ENCODE measurements at places on chromosomes 2 and 18.

DNA sequence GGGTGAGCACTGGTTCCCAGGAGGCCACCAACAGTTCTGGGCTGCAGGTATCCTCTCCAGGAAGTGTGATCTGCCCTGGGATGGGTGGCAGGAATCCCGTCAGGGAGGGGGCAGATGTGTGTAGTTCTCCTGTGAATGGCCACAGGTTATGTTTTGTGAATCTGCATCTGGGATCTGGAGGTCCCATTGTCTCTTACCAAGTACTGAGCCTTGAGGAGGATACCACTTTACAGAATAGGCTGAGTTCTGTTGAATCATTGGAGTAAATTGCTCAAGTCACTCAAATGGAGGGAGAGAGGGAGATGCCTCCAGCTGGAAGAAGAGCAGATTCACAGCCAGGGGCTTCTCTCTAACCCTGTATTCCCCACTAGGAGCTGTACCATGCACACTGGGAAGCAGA is 168.2 kb downstream of the ANKRD30B start:
- DNase-seq: no peak
- H3K36me3 ChIP-seq: no peaks in the 10 kb centered on the region
- no peak overlapping the region for H3K4me3 ChIP-seq
- H3K4me1 ChIP-seq: peaks cover 14% of the 10 kb centered on the region
- no peaks in the 10 kb centered on the region for H3K27me3 ChIP-seq
- H3K27ac ChIP-seq: no peak overlapping the region

DNA sequence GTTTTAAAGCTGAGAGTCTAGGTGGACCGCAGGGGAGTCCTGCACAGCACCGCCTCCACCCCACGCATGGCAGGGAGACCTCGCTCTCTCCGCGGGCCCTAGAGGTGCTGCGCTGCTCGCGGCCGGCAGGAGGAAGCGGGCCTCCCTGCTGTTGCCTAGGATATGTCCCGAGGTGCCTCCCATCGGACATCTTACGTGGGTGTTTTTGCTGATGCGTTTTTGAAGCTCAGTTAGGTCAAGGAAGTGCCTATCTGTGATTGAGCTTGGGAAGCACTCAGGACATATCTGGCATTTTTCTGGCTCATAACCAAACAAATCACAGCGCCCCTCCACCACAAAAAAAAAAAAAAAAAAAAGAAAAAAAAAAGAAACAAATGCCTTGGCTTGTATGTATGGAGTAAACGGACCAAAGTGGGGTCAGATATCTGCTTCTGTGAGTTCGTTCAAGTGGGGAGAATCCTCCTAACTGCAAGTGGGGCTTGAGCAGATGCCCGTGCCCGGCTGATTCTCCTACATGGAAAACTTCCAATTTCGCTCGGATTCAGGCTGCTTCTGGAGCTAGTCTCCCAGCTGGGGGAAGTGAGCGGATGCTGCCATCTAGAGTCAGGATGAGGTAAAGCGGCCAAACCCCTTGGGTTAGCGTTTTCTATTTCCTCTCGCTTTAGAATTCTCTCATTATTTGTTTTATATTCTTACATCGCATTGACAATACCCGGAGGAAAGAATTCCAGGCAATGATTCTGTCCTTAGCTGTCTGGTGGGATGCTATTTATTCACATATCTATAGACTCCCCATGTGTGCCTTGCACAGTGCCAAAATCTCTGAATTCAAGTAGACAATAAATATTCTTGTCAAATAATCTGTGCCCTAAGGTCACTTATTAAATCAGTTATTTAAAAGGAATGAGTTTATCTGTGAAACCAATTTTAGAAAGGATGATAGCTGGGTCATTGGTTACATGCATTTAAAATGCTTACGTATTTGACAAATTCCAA is 95.3 kb downstream of the CD8B2 start:
- peak overlapping the region; percentile 35 for H3K4me3 ChIP-seq
- H3K27ac ChIP-seq: no peak overlapping the region
- H3K36me3 ChIP-seq: no peaks in the 10 kb centered on the region
- peak; percentile 84 for DNase-seq
- peaks cover 46% of the 10 kb centered on the region for H3K27me3 ChIP-seq
- H3K4me1 ChIP-seq: no peaks in the 10 kb centered on the region

DNA sequence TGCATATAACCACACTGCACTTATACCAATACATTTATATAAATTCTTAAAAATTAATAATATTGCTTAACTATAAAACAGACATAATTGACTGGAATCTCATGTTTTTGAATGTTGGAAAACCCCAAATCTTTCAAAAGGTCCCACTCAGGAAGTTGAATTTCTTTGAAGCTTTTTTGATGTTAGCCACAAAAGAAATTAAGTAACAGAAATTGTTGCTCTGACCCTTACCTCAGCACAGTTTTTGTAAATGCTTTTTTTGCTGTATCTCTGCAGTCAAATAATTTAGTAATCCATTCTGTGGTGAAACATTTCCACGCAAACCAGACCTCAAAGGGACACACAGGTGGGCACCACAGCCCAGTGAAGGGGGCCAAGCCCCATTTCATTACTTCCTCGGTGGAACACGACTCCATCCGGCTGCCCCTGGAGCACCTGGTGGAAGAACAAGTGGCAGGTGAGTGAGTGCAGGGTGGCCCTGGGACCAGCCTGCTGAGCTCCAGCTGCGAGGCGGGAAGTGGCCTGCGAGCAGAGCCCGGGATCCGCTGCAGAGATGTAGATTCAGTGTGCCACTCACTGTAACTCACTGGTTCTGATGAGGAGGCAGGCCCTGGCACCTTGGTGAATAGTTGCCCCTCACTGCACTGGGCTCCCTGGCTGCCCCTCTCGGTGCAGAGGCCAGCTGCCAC is 8.4 kb downstream of the SCLY start:
- no peak overlapping the region for H3K4me3 ChIP-seq
- H3K27ac ChIP-seq: no peak overlapping the region
- no peaks in the 10 kb centered on the region for H3K4me1 ChIP-seq
- DNase-seq: no peak
- no peaks in the 10 kb centered on the region for H3K27me3 ChIP-seq

DNA sequence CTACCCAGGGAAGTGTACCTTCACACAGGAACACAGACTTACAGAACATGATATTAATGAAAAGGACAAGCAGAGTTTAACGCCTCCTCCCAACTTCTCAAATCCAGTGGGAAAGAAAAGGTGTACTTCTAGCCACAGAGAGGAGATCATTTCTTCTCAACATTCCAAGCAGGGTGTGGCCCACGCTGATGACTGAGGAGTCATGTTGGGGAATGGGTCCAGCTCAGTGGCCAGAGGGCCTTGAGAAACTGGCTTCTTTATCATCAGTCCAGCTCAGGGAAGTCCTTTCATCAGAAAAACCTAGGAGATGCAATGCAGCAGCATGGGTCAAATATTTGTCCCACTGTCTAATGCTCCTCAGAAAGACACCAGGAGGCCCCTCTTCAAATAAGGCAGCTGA is 63.0 kb downstream of the RBM43 start:
- H3K27me3 ChIP-seq: no peaks in the 10 kb centered on the region
- 0 out of 2 replicates have a peak, but pooled peaks cover 5% of the 10 kb centered on the region for H3K4me1 ChIP-seq
- H3K27ac ChIP-seq: no peak overlapping the region
- no peaks in the 10 kb centered on the region for H3K36me3 ChIP-seq

DNA sequence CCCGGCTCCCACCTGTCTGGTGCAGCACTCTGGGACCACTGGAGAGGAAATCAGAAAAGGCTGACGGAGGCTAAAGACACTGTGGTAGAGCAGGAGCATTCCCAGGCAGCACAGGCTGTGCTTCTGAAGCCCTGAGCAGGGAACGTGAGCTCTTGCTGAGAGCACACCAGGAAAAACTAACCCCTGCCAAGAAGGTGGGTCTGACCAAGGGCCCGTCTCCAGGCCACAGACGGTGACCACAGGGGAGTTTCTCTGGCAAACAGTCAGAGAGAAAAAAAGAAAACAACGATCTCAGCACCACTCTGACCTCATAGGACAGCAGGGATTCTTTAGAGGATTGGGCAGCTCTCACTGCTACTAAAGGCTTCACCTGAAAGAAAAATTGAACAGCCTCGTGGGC is 201.4 kb downstream of the AFF3 start:
- no peaks in the 10 kb centered on the region for H3K4me1 ChIP-seq
- no peak overlapping the region for H3K4me3 ChIP-seq
- no peaks in the 10 kb centered on the region for H3K27me3 ChIP-seq
- no peak for DNase-seq

- no peak for DNase-seq
- H3K27me3 ChIP-seq: no peaks in the 10 kb centered on the region
- H3K36me3 ChIP-seq: no peaks in the 10 kb centered on the region
- H3K4me3 ChIP-seq: no peak overlapping the region
- H3K4me1 ChIP-seq: peaks cover 19% of the 10 kb centered on the region
Observed at GRCh38 chr2:102239344-102239743, 52.5 kb downstream of the IL1RL2 start.

DNA sequence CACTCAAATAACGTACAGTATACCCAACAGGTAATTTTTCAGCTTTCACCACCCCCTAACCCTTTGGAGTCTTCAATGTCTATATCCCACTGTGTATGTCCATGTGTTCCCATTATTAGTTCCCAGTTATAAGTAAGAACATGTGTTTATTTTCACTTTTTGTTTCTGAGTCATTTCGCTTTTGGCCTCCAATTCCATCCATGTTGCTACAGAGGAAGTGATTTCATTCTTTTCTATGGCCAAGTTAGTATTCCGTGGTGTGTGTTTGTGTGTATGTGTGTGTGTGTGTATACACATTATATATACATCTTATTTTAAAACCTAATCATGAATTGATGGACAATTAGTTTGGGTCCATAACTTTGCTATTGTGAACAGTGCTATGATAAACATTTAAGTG is 464.4 kb downstream of the CMPK2 start:
- H3K4me1 ChIP-seq: no peaks in the 10 kb centered on the region
- no peaks in the 10 kb centered on the region for H3K27me3 ChIP-seq
- H3K36me3 ChIP-seq: no peaks in the 10 kb centered on the region
- no peak overlapping the region for H3K4me3 ChIP-seq

GRCh38 chr2:200869014-200869413 is 4.6 kb upstream of the CLK1 start:
- no peaks in the 10 kb centered on the region for H3K27me3 ChIP-seq
- no peak overlapping the region for H3K27ac ChIP-seq
- peaks cover 11% of the 10 kb centered on the region for H3K36me3 ChIP-seq
- H3K4me3 ChIP-seq: no peak overlapping the region
- DNase-seq: no peak
- peaks cover 5% of the 10 kb centered on the region for H3K4me1 ChIP-seq

DNA sequence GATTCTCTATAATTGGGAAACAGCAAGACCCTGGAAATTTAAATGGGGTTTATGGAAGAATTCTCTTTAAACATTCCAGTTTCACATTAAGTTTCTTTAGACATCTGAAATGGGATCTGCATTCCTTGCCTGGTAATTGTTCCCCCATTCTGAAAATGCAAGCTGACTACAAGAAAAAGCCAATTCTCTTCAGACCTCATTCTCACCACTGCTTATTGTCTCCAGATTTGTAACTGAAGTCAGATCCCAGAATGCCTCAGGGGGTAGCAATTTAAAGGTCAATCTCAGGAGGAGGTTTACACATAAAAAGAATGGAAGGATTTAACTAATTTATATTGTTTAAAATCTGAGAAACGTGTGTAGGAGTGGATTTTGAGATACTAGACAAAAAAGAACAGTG is 41.2 kb downstream of the COL3A1 start:
- H3K4me3 ChIP-seq: no peak overlapping the region
- no peak for DNase-seq
- H3K27me3 ChIP-seq: no peaks in the 10 kb centered on the region
- H3K4me1 ChIP-seq: no peaks in the 10 kb centered on the region
- no peaks in the 10 kb centered on the region for H3K36me3 ChIP-seq
- no peak overlapping the region for H3K27ac ChIP-seq

DNA sequence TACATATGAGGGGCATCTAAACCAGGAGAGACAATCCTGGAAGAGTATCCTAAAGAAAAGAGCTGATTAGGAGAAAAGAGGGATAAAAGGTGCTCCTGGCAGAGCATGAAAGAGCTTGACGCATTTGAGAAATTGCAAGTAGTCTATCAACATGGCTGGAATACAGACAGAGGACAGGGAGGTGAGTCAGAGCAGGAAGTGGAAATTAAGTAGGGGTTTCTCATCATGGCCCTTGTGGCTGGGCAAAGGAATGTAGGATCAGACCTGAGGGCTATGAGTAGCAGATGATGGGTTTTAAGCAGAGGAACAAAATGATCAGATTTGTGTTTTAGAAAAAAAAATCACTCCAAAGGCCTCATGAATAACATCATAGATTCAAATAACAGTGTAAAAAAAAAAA is 49.2 kb upstream of the UGP2 start:
- no peaks in the 10 kb centered on the region for H3K27me3 ChIP-seq
- no peak overlapping the region for H3K27ac ChIP-seq

- peaks cover 7% of the 10 kb centered on the region for H3K4me1 ChIP-seq
- DNase-seq: no peak
- no peaks in the 10 kb centered on the region for H3K27me3 ChIP-seq
- no peak overlapping the region for H3K4me3 ChIP-seq
- no peak overlapping the region for H3K27ac ChIP-seq
- no peaks in the 10 kb centered on the region for H3K36me3 ChIP-seq
Observed at GRCh38 chr2:162125138-162125537, 26.9 kb downstream of the GCG start.

DNA sequence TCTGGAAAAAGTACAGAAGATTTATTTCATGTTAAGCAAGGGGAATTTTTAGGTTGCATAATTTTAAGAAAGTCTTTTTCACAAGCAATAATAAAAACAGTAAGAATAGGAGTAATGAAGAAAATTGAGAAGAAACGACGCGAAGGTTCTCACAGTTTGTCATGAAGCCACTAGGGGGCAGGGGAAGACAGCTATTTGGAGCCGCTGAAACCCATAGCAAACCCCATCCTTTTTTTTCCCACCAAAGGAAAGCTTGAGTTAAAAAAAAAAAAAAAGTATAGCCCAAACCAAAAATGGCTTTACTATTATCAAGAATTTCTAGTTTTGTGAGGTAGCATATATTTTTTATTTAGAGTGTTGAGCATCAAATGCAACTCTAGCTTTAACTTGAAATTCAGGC is 300.9 kb downstream of the PHLPP1 start:
- H3K4me3 ChIP-seq: no peak overlapping the region
- H3K27me3 ChIP-seq: peaks cover 74% of the 10 kb centered on the region
- H3K36me3 ChIP-seq: no peaks in the 10 kb centered on the region
- H3K27ac ChIP-seq: no peak overlapping the region
- H3K4me1 ChIP-seq: no peaks in the 10 kb centered on the region

DNA sequence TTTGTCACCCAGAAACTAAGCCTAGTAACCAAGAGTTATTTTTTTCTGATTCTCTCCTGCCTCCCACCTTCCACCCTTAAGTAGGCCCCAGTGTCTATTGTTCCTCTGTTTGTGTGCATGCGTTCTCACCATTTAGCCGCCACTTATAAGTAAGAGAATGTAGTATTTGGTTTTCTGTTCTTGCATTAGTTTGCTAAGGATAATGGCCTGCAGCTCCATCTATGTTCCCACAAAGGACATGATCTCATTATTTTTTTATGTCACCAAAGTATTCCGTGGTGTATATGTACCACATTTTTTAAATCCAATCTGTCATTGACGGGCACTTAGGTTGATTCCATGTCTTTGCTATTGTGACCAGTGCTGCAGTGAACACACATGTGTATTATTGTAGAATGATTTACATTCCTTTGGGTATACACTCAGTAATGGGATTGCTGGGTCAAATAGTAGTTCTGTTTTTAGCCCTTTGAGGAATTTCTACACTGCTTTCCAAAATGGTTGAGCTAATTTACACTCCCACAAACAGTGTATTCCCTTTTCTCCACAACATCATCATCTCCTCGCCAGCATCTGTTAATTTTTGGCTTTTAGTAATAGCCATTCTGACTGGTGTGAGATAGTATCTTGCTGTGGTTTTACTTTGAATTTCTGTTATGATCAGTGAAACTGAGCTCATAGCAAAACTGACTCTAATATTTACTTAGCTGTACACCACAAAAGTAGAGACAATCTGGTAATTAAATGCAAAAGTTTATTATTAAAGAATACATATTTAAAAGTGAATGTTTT is 660.1 kb upstream of the SLC8A1 start:
- H3K4me1 ChIP-seq: no peaks in the 10 kb centered on the region
- H3K27me3 ChIP-seq: no peaks in the 10 kb centered on the region
- no peak overlapping the region for H3K27ac ChIP-seq
- no peaks in the 10 kb centered on the region for H3K36me3 ChIP-seq

Measured in PC-3 (cell line).